AG20443 (cell line): ENCODE measurements at places on chromosomes 2 and 18.
A peak's percentile ranks its signal among the peaks of the same experiment; 100 is the strongest.

GRCh38 chr2:149042881-149043280, 4.4 kb downstream of the LYPD6B start:
- no peak for DNase-seq

- no peak for DNase-seq
These were observed 62.3 kb downstream of the TRIB2 start for GRCh38 chr2:12778811-12779579.

DNA sequence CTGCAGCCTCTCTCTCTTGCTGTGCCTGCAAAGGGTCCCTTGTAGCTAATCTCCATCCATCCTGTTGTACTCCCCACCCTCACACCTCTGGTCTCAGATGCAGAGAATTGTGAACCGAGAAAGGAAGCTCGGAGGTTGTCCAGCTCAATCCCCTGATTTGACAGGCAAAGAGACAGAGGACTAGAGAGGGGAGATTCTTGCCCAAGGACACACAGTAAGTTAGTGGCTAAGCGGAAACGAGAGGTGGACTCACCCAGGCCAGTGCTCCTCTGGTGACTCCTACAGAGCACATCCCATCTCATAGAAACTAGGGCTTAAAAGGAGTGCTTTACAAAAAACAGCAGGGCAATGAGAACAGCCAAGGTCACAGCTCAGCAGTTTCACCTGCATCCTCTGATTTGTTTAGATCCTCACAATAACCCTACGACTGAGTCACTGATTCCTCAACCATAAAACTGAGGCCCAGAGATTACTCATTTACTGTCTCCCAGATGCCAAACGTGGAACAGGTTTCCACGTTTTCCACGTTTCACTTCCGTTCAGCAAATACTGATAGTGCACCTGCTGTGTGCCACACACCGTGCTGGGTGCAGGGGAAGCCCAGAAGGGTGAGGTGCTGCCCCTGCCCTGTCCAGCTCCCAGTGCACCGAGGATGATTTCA, 22.1 kb downstream of the EHD3 start:
- DNase-seq, result no peak

DNA sequence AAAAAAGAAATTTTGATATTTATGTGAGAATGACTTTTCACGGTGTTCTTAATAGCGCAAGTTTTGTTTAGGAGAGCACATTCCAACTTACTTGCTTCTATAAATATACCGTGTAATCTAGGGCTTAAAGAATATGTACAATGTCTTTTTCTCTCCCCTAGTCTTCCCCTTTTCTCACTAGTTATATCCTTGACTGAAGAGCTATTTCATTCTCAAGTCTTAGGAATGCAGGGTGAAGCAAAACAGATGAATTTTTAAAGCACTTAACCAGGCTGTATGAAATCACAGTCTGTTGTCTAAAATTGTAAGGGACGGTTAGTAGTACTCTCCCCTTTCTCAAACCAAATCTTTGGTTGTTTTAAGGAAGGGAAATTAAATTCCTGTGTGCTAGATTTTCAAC, 29.6 kb upstream of the SLC30A6 start:
- peak; percentile 31 for DNase-seq

GRCh38 chr2:110789706-110790105, 57.3 kb downstream of the ACOXL start:
- DNase-seq, result no peak
